B cell (primary cell): ENCODE measurements at places on chromosomes 4 and X.
A peak's percentile ranks its signal among the peaks of the same experiment; 100 is the strongest.

DNA sequence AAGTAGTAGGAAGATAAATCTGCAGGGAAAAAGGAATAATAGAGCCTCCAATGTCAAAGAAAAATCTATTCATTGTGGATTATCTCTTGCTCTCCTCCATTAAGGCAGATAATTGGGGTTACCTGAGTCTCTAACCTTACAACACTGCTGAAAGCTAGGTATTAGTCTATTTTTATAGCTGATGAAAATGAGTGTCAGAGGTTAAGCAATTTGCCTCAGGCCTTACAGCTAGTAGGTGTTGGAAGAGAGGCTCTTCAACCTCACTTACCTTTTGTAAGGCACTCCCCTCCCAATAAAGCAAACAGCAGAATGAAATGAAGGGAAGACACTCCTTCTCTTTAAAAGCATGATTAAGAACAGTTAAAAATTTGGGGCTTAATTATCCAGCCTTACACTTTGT is 45.4 kb upstream of the GAB1 start:
- H3K27ac ChIP-seq = no peak overlapping the region
- H3K36me3 ChIP-seq = no peaks in the 10 kb centered on the region
- DNase-seq = no peak
- H3K4me3 ChIP-seq = no peak overlapping the region
- H3K4me1 ChIP-seq = no peaks in the 10 kb centered on the region
- no peaks in the 10 kb centered on the region for H3K27me3 ChIP-seq

GRCh38 chr4:154985673-154986072 is 204.6 kb downstream of the RBM46 start:
- H3K27ac ChIP-seq = no peak overlapping the region
- no peaks in the 10 kb centered on the region for H3K4me1 ChIP-seq
- H3K4me3 ChIP-seq = no peak overlapping the region
- no peaks in the 10 kb centered on the region for H3K27me3 ChIP-seq
- DNase-seq = no peak

DNA sequence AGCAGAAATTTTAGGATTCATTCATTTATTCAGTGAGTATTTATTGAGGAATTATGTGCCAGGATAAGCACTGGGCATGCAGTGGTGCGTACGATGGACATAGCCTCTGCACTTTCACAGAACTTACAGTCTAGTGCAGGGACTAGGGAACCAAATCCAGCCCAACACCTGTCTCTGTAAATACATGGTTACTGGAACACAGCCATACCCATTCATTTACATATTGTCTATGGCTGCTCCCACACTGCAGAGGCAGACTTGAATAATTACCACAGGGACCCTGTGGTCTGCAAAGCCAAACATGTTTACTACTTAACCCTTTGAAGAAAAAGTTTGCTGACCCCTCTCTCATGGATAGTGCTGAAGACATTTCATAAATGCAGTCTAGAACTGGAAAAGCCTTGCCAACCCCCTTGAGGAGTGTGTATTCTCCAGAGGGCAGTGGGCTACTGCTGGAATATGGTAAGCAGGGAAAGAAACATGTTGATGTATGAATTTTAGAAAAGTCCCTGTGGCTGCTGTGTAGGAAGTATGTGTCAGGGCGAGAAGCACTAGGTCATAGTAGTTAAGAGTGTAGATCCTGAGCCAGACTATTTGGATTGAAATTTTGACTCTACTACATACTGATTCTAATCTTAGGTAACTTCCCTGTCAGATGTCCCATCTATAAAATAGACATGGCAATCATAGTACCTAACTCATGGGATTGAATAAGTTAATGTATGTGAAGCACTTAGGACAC is 75.5 kb downstream of the GALNT7 start:
- DNase-seq = no peak
- no peaks in the 10 kb centered on the region for H3K27me3 ChIP-seq

DNA sequence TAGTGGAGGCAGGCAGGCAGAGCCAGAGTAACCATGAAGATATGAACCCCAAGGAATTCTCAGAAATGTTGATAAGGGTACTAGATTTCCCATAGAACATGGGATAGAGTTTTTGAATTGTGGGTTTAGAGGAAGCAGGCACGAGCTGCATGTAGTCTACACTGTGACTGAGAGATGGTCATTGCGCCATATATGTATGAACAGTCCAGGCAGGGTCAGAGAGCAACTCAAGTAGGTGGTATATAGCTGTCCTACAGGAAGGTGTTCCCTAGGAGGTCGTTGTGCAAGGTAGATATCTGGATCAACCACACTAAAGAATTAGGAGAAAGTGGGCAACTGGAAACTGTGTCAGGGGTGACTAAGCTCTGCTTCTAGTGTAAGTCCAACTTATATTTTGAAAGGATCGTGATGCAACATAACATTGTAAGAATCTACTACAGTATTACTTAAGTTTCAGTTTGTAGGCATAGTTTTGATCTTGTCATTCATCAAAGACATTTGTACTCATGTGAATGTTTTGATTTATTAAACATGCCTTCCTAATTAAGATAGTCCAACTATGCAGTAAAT is 94.6 kb downstream of the HPGD start:
- DNase-seq = no peak
- no peak overlapping the region for H3K27ac ChIP-seq
- no peaks in the 10 kb centered on the region for H3K36me3 ChIP-seq
- no peak overlapping the region for H3K4me3 ChIP-seq
- H3K4me1 ChIP-seq = peaks cover 7% of the 10 kb centered on the region
- no peaks in the 10 kb centered on the region for H3K27me3 ChIP-seq

DNA sequence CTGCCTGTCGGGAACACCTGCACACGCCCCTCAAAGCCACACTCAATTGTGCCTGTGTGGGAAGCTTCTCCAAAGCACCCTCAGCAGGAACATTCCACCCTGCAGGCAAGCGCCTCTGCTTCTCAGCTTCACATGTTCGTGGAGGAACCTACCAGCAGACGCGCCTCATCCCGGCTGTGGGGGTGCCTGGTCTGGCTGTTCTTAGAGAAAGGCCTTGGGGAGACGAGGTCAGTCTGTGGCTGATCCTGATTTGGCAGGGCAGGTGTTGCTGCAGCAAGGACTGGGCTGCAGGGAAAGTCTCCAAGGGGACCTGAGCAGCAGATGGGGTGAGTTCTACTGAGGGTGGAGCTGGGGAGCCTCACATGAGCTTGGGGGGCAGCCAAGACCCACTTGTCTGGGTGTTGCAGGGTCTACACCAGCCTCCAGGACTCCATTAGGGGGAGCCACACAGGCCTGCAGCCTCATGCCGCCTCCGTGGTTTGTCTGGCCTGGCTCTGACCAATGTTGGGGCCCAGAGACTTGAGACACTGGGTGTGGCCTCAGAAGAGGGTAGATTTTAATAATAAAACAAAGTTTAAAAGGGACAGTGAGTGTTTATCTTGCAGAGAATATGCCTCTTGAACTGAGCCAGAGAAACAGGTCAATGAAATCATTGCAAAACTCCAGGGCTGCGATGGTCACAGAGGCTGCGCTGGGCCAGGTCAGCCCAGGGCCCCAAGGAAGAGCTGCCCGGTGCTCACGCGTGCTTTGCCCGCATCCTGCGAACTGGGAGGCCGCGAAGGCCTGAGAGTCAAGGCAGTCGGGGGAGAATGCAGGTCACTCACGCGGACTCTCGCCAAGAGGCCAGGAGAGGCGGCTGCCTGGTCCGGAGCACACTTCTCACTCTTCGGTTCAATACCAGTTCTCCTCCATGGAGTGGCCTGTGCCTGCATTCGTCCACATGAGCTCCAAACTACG is 21.1 kb downstream of the RNF212 start:
- DNase-seq = no peak
- H3K4me1 ChIP-seq = no peaks in the 10 kb centered on the region
- H3K4me3 ChIP-seq = no peak overlapping the region
- no peak overlapping the region for H3K27ac ChIP-seq
- H3K27me3 ChIP-seq = no peaks in the 10 kb centered on the region

GRCh38 chrX:46707274-46707965 is 51.5 kb downstream of the SLC9A7 start:
- H3K4me3 ChIP-seq = no peak overlapping the region
- H3K27ac ChIP-seq = no peak overlapping the region
- peaks cover 56% of the 10 kb centered on the region for H3K4me1 ChIP-seq
- no peak for DNase-seq
- H3K27me3 ChIP-seq = no peaks in the 10 kb centered on the region

GRCh38 chr4:51868449-51868847 is 25.5 kb downstream of the DCUN1D4 start:
- no peaks in the 10 kb centered on the region for H3K27me3 ChIP-seq
- no peak for DNase-seq
- no peak overlapping the region for H3K27ac ChIP-seq
- H3K4me3 ChIP-seq = no peak overlapping the region
- peaks cover 6% of the 10 kb centered on the region for H3K36me3 ChIP-seq

DNA sequence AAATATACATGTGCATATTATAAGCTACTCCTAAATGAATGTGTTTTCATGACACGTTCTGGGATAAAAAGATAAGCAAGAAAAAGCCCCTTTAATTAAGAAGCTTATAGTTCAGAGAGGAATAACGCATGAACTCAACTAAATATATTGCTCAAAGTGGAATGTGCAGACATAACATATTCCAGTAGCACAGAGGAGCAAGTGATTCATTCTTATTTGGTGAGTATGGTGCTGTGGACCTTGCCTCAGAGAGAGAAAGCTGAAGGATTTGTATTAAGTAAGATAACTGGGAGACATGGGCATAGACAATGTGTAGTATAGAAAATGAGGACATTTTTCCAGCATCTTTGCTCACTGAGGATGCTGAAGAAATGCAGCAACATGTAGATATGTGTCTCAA is 76.8 kb downstream of the CFAP299 start:
- DNase-seq = no peak
- no peak overlapping the region for H3K27ac ChIP-seq
- no peaks in the 10 kb centered on the region for H3K4me1 ChIP-seq

DNA sequence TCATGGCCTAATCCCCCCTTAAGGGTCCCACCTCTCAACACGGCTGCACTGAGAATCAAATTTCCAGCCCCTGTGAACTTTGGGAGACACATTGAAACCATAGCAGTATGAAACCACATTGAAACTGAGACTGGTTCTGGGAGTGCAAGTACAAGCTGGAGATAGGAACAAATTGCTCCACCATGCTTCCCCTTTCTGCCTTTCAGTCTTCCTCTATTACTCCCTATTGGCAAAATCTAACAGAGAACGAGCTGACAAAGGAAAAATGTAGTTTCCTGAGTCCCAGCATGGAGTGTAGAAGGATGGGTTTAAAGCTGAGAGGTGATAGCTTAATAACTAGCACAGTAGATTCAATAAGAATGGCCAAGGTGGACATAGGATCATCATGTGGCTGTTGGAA is 161.7 kb upstream of the RPL34 start:
- no peaks in the 10 kb centered on the region for H3K36me3 ChIP-seq
- no peak for DNase-seq
- no peak overlapping the region for H3K4me3 ChIP-seq
- no peak overlapping the region for H3K27ac ChIP-seq

- H3K27ac ChIP-seq = no peak within 1 kb of the TSS
- no peak within 1 kb of the TSS for H3K4me3 ChIP-seq
- H3K36me3 ChIP-seq = no peaks in the 10 kb centered on the region
- no peaks in the 10 kb centered on the region for H3K4me1 ChIP-seq
These were observed at the start of gene SLC4A4 for GRCh38 chr4:71338846-71339593. TSS of gene SLC4A4 (plus strand) at chr4:71339020.

GRCh38 chr4:78432896-78433295 is 118.7 kb upstream of the ANXA3 start:
- H3K27me3 ChIP-seq = no peaks in the 10 kb centered on the region
- no peak overlapping the region for H3K4me3 ChIP-seq
- H3K36me3 ChIP-seq = no peaks in the 10 kb centered on the region
- no peak for DNase-seq

DNA sequence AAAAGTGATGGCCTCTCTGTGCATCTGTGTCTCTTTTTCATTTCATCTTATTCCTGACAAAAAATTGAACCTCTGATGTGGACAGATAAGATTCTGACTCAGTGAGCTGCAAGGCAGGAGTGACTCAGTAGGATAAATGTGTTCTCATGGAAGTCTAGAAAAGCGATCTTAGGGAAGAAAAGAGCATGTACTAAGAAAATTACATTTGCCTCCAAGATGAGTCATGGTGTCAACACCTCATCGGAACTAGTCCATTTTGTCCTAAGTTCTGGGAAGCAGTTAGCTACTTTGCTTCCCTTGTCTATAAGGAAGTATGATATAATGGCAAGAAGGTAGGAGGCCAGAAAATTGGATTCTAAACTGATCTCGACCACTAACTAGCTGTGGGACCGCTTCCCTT is 83.5 kb upstream of the AFF2 start:
- H3K27me3 ChIP-seq = no peaks in the 10 kb centered on the region
- H3K36me3 ChIP-seq = no peaks in the 10 kb centered on the region
- no peak overlapping the region for H3K4me3 ChIP-seq
- no peak for DNase-seq

GRCh38 chr4:158159054-158159717 is 13.6 kb downstream of the GASK1B start:
- no peak overlapping the region for H3K4me3 ChIP-seq
- no peak for DNase-seq
- no peaks in the 10 kb centered on the region for H3K4me1 ChIP-seq
- no peaks in the 10 kb centered on the region for H3K36me3 ChIP-seq

- H3K36me3 ChIP-seq = peaks cover 4% of the 10 kb centered on the region
- no peak overlapping the region for H3K27ac ChIP-seq
- H3K4me3 ChIP-seq = peak overlapping the region; percentile 42
These were observed 14.9 kb downstream of the SNX12 start for GRCh38 chrX:71053217-71053621.

- no peak for DNase-seq
- H3K27me3 ChIP-seq = no peaks in the 10 kb centered on the region
- no peak overlapping the region for H3K4me3 ChIP-seq
- no peaks in the 10 kb centered on the region for H3K36me3 ChIP-seq
These were observed 175.2 kb upstream of the CPEB2 start for GRCh38 chr4:14827111-14827510.

- H3K4me3 ChIP-seq = no peak overlapping the region
- no peaks in the 10 kb centered on the region for H3K36me3 ChIP-seq
- H3K27me3 ChIP-seq = peaks cover 4% of the 10 kb centered on the region
- no peaks in the 10 kb centered on the region for H3K4me1 ChIP-seq
These were observed 14.0 kb upstream of the ARHGAP10 start for GRCh38 chr4:147717878-147718277.

DNA sequence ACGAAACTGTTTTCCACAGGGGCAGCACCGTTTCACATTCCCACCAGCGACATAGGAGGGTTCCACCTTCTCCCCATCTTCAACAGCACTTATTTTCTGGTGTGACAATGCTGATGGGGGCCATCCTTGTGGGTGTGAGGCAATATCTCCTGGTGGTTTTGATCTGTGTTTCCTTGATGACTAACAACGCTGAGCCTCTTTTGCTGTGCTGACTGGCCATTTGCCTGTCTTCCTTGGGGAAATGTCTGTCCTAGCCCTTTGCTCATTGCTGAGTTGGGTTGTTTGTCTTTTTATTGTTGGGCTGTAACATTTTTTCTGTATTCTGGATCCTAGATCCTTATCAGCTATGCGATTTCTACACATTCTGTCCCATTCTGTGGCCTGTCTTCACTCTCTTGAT is 33.7 kb downstream of the ATP2B3 start:
- DNase-seq = no peak
- H3K27me3 ChIP-seq = no peaks in the 10 kb centered on the region
- no peaks in the 10 kb centered on the region for H3K4me1 ChIP-seq
- H3K4me3 ChIP-seq = no peak overlapping the region
- no peak overlapping the region for H3K27ac ChIP-seq
